ENCODE measurements at places on chromosomes 11 and 22.

GRCh38 chr11:9069862-9070470 is 21.4 kb downstream of the SCUBE2 start:
- DNase-seq: no peak

- DNase-seq: no peak
Measured at GRCh38 chr11:45933846-45934579, 11.6 kb downstream of the LARGE2 start.

GRCh38 chr11:109123816-109124787 is 297.9 kb upstream of the C11orf87 start:
- DNase-seq: no peak

GRCh38 chr11:36501236-36501635 is 8.8 kb downstream of the TRAF6 start:
- no peak for DNase-seq

GRCh38 chr22:17692841-17693240 is 54.3 kb downstream of the BCL2L13 start:
- DNase-seq: no peak

DNA sequence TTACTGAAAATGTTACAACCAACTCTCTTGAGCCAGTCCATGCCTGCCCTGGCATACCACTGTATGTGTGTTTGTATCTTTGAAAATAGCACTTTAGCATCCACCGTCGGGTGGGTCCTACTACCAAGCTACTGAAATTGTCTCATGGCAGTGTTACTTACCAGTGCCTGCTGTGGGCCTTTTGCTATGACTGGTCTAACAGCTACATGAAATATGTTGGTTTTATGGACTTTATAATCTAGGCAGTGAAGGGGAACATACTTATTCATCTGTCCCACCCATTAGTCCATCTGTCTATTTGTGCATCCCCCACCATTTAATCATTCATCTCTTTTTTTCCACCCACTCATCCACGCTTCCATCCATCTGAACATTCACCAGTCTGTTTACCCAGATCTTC is 106.0 kb downstream of the NAV2 start:
- DNase-seq: no peak

DNA sequence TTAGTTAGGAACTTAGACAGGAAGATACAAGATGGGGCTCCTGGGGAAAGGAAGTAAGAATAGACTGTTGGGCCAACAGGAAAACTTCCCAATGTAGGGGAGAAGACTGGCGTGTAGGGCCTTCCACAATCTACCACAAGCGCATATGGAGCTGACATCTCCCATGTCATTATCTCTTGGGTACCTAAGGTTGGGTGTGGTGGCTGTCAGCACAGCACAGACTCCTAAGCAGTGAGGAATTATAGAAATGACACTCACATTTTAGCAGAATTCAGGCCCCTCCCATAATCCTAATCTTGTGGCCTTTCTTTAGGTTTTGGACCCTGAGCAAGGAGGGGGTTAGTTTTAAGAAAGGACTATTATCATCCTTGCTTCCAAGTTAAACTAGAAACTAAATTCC is 11.6 kb downstream of the TRIM21 start:
- no peak for DNase-seq

DNA sequence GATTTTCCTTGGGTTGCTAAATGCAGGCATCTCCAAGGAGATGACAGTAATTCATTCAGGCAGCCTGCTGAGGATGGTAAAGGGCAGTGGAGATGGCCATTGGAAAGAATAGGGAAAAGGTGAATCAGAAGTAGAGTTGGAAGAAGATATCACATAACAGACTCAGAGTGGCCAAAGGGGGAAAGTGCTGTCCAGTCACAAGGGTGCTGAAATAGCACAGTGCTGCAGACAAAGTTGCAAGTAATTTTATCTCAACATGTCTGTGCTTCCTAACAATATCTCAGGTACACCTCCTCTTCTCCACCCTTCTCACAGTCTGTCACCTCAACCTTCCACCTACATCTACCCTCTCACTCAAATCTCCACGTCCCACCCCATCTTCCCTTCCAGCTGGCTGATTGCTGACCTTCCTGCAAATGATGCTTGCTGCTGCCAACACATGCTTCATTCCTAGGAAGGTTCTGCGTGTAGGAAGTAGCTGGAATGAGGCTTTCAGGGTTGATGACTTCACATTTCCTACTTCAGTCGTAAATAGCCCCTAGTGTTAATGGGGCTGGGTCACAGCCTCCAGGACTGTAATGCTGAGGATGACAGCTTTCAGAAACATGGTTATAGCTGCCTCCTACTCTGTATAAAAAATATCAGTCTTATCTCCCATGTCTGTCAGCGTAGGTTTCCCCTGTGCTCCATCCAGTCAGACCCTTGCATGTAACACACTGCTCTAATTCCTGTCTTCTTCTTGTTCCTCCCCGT is 123.9 kb downstream of the CTNND1 start:
- DNase-seq: no peak

DNA sequence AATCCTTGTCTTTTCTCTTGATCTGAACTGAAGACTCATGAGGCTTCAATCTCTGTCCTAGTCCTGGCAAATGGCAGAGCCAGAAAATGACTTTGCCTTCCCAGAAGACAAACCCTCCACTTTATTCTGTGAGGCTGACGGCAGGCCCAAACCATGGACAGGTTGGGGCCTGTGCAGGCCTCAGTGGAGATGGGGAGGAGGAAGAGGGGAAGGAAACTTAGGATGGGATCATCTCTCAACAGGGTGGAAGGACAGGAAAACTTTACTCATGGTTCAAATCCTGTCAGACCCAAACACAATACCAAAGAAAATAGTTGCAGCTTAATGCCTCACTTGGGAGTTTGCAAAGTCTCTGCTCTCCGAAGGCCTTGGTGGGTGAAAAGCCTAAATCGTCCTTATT is 9.8 kb downstream of the RPL27A start:
- no peak for DNase-seq

- DNase-seq: no peak
Measured at GRCh38 chr11:121104312-121104762, 3.3 kb downstream of the TECTA start.

GRCh38 chr11:67293090-67293489 is 4.0 kb downstream of the ANKRD13D start:
- DNase-seq: no peak

DNA sequence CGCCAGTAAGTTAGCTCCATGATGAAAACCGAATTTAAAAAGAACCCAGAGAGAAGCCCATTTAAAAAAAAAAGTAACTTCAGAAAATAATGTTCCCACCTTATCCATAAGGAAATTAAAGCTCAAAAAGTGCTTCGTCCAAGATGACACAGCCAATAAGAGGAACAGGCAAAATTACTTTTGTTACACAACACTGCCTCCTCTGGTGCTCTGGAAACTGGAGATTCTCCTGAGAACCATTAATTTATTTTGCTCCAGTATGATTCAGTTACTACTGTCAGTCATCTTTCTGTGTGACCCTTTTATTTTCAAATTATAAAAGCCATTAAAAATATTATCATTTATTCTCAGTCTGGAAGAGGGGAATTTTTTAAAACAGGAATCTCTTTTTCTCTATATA is 2.0 kb downstream of the IFT27 start:
- DNase-seq: no peak

GRCh38 chr11:2298795-2299761 is 2.6 kb downstream of the C11orf21 start:
- DNase-seq: no peak

DNA sequence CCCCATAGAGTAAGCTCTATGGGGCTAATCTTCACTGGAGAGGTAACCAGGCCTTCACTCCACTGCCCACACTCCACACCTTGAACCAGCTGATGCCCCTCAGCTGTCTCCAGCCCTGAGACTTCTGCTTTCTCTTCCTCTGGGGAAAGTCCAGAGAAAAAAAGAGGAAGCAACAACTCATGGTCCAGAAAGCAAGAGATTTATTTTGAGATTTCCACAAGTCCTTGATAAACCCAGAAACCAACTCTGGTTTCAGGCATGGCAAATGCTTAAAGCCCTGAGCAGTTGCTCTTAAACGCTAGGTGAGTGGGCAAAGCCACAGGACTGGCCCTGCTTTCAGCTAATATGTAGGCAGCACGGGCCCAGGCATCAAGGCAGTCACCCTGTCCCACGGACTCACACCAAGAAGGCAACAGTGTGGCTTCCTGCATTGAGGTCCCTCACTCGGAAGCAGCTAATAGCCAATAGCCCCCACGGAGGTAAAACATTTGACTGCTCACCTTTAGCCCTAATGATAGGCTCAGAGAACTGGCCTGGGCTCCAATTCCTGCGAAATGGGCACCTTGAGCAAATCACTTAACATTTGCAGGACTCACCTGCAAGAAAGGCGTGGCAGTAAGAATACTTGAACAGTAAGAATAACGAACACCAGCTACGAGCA is 4.3 kb downstream of the CYB561A3 start:
- no peak for DNase-seq

GRCh38 chr22:42928969-42929837 is 72.1 kb upstream of the ARFGAP3 start:
- no peak for DNase-seq

DNA sequence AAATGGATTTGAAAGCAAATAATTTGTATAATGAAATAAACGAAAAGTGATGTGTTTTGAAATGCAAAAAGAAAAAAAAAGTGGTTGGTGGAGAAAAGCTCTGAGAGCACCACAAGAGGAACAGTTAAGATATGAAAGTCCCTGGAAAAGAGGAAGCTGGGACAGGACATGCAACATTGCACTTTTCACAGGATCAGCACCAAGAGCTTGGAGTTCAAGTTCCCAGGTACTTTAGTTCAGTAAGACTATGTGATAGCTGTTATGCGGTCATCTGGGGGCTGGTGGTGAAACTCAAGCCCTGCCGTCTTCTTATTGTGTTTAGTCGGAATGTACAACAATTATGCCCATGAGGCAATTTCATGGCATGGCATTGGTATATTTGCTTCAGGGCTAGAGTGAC is 17.1 kb upstream of the MS4A4A start:
- no peak for DNase-seq

Measured in stimulated activated CD4-positive, alpha-beta T cell treated with anti-CD3 and anti-CD28 coated beads, Interleukin-4, amount 100 ng/mL, for 48 hours (primary cell).